ENCODE measurements at places on chromosomes 5 and 9.

DNA sequence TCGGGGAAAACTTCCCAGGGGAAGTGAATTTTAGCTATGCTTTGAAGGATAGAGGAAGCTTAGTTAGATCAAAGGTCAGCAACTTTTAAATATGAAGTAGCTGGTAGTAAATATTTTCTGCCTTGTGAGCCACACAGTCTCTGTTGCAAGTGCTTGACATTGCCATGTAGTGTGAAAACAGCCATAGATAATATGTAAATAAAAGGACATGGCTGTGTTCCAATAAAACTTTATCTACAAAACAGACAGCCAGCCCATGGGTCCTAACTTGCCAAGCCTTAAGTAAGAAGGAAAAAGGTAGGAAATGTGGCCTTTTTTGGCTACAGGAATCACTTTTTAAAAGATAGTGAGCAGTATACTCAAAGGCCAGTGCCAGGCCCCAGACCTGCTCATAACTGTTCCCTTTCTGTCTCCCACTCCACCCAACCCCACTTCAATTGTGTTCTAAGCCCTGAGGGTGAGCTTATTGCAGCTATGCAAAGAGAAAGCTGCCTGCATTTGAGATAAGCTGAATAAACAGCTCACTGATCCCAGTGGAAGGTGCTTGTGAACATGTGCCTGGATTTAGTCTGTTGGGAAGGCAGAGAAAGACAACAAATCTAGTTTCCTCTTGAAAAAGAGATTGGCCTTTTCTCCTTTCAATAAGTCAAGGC lies 113.0 kb upstream of the TRIM32 start:
- peak; percentile 60 for DNase-seq

DNA sequence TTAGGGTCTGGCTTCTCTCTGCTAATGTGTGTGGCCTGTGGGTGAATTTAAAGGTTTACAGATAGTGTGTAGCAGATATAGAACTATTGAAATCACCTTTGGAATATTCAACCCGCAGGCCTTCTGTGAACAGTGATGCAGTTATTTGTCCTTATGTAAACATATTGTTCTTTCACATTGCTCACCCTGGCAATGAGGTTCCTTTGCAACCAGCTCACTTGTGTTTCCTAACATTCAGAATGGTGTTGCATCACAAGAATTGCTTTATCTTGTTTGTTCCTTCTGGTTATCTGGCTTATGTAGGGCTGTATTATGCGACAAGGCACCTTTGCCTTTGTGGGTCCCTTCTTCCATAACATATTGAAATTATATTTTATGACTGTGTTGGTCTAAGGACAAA lies 370.3 kb downstream of the NNT start:
- no peak for DNase-seq

DNA sequence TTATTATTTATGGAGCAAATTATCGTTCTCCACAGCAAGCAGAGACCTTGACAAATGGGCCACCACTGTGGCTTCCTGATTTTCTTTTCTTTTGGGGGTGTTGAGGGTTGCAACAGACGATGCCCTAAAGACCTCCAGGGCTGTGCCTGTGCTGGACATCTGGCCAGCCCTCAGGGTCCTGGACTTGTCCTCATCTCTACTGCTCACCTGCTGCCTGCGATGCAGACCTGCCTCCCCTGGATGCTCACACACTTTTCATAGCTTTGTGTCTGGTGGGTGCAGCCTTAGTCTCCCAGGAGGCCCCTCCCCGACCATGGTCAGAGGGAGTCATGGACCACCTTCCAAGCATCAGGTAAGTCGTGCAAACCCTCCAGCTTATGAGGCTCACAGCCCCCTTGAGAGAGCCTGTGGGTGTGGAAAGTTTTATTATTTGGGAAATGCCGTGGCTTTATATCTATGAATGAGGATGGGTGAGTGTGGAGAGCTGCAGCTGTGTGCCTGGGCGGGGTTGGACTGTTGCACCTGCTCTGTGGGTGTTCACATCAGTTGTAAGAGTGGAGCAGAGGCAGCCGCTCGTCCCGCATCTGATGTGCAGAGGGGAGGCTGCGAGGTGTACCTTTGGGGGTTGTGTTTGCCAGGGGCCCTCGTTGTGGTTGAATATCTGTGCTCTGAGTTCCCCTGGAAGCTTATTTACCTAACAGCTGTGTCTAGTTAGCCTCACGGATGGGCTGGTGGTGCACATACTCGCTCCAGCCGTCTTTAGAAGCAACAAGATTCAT lies 126.3 kb upstream of the IRX4 start:
- DNase-seq, result no peak

GRCh38 chr9:87602933-87603643 lies 105.4 kb downstream of the DAPK1 start:
- DNase-seq, result no peak

GRCh38 chr5:37926732-37927131 lies 86.9 kb upstream of the GDNF start:
- no peak for DNase-seq

DNA sequence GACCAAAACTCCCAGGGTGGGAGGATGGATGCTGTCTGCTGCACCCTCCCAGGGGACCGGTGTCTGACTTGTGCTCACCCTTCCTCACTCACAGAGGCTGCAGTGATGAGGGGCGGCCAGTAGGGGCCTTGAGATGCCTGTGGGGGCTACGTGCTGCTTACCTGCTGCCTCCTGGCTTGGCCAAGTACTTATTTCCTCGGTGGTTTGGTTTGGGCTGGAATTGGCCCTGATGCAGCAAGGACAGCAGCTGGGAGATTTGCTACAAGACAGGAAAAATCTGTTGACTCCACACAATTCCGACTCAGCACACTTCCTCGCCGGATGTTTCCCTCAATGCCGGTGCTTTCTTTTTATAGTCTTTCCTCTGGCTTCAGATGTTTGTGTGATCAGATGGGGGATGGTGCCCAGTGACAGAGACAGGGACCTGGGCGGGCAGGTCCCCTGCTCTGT lies 6.6 kb downstream of the PCDH12 start:
- DNase-seq, result no peak
